Kidney capillary endothelial cell (primary cell): ENCODE measurements at places on chromosomes 3 and 15.

DNA sequence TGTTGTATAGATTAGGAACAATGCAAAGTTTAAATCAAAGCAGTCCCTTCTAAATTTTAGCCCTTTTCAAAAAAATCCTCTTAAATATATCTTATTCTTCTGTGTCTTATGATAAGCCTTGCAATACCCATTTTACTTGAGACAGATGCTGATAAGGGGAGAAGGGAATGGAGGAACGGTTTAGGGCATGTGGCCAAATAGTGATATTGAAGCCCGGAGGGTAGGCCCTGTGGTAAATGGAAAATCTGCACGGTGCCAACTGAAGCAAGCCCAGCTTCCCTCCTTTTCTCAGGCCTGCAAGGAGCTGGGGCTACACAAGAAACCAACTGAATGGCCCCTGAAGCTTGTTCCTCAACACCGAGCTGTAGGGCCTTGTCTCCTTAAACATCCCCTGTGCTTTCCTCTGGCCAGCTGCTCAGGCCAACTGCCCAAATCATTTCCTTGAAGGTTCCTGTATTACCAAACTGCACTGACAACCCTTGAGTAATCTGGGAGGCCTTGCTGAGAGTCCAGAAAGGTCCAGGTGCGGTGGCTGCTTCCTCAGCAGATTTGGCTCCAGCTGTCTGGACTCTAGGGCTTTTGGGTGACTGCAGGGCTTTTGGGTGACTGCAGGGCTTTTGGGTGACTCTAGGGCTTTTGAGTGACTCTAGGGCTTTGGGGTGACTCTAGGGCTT is 67.2 kb downstream of the NCEH1 start:
- DNase-seq = no peak

- no peak for DNase-seq
Measured at GRCh38 chr3:186593862-186594261, 19.0 kb upstream of the AHSG start.

DNA sequence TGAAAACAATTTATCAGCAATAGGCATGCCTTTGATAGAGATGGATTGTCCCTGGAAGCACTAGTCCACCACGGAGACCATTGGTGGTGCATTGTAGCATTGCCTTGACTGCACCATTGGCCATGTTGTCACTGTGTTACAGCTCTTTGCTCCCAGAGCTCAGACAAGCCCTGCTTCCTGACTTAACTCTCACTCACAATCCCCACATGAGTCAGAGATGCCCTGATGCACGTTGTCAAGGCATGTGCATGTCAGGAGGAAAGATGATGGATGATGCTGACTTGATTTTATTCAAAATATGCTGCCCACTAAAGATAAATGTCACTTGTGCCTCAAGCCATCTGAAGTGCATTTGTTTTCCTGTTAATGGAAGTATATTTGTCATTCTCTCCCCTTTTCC is 266.1 kb downstream of the ARRDC4 start:
- DNase-seq = no peak

GRCh38 chr15:84846269-84846668 is 29.1 kb downstream of the ALPK3 start:
- DNase-seq = no peak

DNA sequence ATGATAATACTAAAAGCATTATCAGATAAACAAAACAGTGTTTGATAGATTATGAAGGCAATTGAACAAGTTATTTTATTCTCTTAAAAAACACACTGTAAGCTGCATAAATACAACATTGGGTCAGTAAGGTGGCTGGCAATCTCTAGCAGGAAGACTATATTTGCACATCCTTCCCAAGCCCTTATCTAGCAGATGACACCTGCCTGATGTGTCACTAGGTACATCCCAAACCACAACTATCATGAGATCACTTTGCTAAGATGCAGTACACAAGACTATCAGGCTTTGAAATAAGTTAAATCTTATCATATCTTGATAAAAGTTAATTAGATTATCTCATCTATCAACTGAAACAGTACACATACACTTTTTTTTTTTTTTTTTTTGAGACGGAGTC is 417.4 kb downstream of the MECOM start:
- DNase-seq = no peak

DNA sequence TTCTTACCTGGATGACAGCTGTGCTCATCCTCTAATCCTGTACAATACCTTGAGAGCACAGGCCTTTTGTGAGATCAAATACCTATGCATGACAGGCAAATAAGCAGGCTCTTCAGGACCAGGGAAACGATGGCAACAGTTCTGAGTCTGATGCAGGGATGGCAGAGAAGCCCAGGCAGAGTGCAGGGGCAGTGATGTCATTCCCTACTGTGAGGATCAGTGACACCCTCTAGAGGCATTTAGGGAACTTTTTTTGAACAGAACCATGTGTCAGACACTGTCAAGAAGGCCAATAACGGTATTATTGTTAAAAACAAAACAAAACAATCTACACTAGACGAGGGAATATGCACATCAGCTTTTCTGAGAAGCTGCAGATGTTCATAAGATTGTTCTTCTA is 314.8 kb upstream of the CTDSPL start:
- no peak for DNase-seq

- no peak for DNase-seq
Measured at GRCh38 chr3:134809427-134810051, 14.5 kb downstream of the EPHB1 start.

DNA sequence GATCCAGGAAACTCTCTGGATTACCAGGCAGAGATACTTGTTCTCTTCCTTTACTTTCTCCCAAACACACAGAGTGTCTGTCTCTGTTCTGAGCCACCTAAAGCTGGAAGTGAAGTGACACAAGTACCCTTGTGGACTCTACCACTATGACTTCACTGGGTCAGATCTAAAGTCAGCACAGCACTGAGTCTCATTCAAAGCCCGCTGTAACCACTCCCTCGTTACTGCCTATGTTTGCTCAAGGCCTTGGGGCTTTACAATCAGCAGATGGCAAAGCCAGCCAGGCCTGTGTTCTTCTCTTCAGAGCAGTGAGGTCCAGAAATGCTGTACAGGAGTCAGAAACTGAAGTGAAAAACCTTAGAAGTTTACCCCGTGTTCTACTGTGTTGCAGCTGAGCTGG is 588.3 kb upstream of the SEMA6D start:
- DNase-seq = no peak

DNA sequence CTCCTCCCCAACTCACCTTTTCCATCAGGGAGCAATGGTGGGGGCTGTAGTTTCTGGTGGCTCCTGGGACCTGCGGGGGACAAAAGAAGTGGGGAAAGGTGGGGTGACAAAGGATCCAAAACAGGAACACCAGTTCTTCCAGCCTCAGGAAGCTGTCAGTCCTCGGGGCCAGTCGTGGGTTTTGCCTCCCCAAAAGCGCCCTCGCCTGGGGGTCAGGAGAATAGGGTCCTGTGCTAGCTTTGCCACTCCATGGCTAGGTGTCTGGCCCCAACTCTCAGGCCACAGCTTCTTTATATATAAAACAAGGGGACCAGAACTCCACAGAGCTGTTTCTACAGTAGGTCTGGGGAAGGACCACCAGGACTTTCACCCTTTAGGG is 4.0 kb downstream of the CCDC9B start:
- DNase-seq = no peak

- DNase-seq = no peak
Measured at GRCh38 chr15:57705746-57706404, 639 bp upstream of the POLR2M start.

DNA sequence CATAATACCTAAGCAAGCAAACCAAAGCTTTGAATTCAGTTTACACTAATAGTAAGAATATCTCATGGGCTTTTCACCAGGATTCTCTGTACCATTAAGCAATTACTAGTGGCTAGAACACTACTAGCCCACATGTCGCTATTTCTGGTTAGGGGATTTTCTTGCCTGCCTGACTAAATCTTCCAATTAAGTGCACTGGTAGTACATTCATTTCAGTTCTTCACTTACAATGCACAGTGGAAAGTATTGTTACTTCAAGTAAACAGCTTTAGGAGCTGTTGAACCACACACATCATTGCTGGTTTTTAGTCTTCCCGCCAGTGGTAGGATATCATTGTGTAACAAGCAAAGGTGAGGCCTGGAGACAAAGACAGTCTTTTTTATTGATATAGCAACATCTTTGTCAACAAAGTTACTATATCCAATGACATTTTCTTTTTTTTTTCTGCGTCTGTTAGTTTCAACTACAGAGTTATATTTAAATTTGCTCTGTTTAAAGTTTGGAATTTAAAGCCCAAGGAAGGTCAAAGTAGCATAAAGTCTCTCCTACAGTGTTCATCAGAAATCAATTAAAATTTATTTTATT is 826.8 kb upstream of the NR2F2 start:
- DNase-seq = no peak

DNA sequence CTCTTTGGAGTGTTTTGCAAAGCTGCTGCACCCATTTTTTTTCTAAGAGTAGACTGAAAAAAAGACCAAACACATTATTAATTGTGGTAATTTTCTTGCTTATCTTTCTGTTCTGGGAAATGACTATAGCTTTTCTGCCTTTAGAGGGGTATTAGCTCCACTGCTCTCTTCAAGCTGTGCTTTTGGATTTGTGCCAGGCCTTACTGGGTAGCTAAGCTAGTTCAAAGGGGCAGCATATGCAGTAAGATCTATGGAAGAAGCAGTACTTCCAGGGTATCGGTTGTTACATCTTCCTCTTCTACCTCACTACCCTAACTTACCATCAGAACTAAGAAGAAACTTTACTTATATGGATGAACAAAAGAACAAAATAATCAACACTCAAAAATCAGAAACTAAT is 28.7 kb upstream of the ARIH1 start:
- DNase-seq = no peak

GRCh38 chr3:9703736-9704346 is at the start of gene CPNE9:
Gene CPNE9, plus strand, starts transcription at chr3:9703833. Its CDS starts 164 bp downstream, at chr3:9703997.
- DNase-seq = no peak

DNA sequence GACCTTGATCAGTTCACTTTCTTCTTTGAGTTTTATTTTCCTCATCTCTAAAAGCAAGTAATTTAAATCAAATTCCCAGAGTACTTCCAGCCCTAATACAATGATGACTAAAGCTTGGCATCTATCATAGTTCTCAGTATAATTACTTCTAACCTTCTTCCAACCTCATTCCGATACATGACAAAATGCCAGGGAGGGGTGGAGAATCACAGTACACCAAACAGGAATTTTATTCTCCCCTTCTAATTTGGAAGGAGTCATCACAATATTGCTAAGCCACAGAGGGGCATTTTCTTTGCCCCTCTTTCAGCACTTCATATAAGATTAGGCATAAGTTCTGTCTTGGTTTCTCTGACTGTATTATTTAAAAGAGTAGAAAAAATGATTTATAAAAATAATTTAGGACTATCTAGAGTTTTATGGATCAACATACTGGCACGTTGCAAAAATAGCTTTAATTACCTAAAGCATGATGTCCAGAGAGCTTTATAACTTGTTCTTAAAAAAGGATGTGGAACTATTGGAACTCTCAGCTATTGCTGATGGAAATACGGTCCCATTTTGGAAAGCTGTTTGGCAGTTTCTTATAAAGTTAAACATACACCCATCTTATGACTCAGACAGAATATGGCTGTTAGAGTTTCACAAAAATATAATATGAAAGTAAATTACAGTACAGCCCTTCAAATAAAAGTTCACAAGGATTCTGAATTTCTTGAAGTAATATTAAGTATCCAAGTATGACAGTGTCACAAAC is 86.9 kb upstream of the UBE2E2 start:
- no peak for DNase-seq

- no peak for DNase-seq
Measured at GRCh38 chr15:66743703-66744536, 41.9 kb downstream of the SMAD6 start.

DNA sequence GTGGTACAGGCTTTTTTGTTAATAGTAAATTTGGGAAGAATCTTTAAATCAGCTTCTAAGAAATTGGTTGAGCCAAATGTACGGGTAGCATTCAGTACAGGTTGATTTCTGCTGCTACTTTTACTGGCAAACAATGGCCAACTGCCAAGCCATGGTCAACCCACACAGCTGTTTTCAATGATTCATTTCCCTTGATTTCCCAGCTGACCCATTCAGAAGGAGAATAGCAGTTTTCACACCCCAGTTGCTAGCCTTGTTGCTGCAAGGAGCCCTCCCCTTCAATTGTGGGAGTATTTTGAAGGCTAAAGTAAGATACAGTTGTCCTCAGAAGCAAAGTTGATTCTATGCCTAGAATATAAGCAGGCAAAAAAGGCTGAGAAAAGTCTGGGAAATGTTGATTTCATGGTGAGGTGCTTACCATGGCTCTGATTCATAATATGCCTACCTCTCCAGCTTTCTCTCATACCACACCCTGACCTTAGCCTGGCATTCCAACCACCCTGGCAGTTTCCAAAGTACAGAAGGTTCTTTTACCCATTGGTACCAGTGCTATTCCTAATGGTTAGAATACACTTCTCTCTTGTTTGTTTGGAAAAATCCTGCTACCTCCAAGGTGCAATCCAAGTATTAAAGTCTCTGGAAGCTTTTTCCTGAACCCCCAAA is 320.3 kb upstream of the TGFBR2 start:
- peak; percentile 95 for DNase-seq

DNA sequence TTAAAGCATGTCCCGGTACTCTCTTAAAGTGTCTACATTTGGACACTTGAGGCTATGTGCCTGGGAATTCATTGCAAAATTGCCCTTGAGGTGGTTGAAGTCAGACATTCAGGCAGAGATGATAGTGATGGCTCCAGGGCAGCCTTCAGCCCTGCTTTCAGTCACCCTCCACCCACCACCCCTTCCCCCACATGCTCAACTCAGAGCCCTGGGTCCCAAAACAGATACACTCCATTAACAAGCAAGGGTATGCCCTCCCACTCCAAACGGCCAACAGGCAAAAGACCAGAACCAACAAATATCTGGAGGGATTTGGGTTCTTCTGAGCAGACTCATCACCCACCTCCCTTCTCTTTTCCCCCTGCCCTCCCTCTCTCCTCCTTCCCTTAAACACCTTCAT is 29.9 kb upstream of the VIPR1 start:
- no peak for DNase-seq

- no peak for DNase-seq
Measured at GRCh38 chr15:74788683-74789151, 6.8 kb downstream of the CSK start.

- no peak for DNase-seq
Measured at GRCh38 chr15:42286445-42287029, 13.3 kb upstream of the TMEM87A start.

- no peak for DNase-seq
Measured at GRCh38 chr3:182241766-182242488, 530.2 kb downstream of the SOX2 start.

- DNase-seq = peak; percentile 90
Measured at GRCh38 chr15:48722764-48723661, 77.5 kb upstream of the FBN1 start.

DNA sequence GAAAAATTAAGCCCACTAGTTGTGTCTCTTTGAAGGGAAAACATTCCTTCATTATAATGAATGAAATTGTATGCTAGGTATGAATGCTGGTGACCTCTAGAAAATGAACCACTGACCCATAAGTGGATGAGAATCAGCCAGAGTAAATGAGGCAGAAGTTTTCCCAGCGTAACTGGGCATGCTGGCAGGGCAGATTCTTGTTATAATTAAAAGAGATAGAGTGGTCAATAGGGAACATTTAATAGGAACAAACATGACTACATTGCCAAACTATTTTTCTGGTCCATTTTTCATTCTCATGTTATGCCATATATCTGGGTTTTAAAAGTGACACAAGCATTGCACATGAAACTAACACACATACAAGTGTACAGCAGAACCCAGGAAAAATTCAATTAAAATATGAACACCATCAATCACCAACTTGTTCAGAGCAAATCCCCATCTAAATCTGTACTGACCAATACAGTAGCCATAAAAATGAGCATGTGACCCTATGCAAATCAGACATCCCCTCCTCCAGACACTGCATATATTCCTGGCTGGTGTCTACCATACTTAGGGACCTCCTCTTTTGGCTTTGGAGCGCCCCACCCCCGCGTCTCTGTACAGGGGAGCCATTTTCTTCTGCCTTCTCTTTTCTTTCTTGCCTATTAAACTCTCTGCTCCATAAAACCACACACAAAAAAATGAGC is 4.0 kb downstream of the CLRN1 start:
- DNase-seq = no peak
